ENCODE measurements at places on chromosomes 6 and 20.

DNA sequence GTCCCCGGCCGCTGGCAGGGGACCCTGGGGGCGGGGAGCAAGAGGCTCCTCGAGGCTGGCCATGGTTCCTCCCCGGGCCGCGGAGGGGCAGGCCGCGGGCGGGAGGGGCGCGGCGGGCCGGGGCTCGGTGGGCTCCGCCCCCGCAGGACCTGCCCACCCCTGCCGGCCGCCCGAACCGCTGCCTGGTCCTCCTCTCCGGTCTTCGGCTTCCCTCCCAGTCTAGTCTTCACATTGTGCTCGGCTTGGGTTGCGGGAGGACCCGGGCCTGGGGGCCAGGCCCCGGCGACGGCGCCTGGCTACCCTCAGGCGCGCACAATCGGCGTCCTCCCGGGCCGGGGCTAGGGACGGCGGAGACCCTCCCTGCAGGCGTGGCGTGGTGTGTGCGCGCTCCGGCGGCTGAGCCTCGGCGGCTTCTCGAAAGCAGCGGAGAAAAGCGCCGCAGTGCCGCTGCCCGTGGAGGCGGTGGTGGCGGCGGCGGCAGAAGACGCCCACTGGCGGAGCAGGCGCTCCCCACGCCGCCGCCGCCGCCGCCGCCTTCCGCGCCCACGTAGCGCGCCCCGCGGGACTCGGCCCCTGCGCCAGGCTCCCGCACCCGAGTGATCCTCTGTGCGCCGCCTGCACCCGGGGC is at the start of gene PDE10A:
PDE10A (minus strand) TSS at position 493 of the 628 bp plus-strand sequence; CDS start at position 63, 430 bp downstream.
- DNase-seq = peak; percentile 62

GRCh38 chr6:30443657-30444450 is 45.5 kb upstream of the HLA-E start:
- no peak for DNase-seq

DNA sequence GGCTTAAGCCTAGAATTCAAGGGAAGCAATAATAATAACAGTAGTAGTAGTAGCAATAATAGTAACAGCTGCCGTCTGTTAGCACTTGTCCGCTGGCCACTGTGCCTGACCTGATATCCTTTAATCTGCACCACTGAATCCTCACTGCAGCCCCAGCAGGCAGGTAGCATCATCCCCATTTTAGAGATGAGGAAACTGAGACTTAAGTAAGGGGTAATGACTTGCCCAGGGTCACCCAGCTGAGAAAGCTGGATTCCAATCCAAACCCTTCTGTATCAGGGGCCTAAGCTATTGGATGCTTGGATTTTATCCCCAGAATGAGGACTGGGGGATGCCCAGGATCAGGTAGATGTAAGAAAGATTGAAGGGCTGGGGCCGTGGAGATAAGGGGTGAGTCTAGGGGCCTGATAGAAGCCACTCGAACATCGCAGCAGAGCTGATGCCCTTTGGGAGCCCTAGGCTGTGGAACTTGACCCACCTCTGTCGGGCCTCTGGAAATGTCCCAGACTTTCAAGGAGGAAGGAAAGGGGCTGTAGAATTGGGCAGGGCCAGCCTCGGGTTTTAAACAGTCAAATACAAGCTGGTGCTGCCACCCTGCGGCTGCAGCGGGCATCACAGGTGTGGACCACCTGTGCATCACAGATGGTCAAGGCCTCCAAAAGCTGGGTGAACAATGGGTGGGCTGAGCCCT is 102.1 kb upstream of the MYL9 start:
- DNase-seq = peak; percentile 83

DNA sequence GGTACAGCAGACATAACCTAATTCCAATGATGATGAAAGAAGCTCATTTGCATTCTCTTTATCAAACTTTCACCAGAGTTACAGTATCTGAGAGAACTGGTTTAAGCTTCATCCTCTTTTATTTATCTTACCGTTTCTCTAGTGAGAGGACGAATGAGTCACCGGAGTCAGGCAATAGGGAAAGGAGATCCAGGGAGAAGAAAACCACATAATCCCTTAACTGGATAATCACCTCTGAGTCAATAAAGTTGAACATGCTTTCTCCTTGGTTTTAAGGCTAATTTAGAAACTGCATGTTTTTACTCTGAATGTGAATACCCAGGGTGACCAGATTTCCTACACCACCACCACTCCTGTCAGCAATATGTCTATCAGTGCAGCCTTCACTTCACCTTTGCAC is 313.7 kb upstream of the TBX18 start:
- no peak for DNase-seq

- no peak for DNase-seq
These were observed 20.4 kb downstream of the PROCR start for GRCh38 chr20:35192118-35192872.

DNA sequence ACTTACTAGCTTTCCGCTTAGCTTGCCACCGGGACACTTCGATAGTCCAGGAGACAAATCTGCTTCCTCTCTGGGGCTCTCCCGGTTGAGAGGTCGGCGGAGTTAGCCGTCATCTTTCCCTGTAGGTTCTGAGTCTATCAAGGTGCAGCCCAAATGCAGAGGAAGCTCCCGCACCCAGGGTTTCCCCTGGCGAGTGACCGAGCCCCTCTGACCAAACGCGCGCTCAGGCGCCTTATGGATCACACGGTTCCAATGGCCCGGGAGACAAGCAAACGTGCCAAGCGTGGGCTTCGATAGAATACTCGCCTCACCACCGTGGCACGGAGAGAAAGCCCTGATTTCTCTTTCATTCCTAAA is 15.8 kb upstream of the FOXC1 start:
- DNase-seq = no peak

GRCh38 chr6:100892693-100893092 is 11.6 kb upstream of the ASCC3 start:
- no peak for DNase-seq

GRCh38 chr20:49568278-49569151 is 578 bp upstream of the PTGIS start:
- no peak for DNase-seq

- no peak for DNase-seq
These were observed 121.6 kb downstream of the OGFRL1 start for GRCh38 chr6:71410164-71410566.

- no peak for DNase-seq
These were observed 18.6 kb downstream of the KIF13A start for GRCh38 chr6:17968876-17969275.

DNA sequence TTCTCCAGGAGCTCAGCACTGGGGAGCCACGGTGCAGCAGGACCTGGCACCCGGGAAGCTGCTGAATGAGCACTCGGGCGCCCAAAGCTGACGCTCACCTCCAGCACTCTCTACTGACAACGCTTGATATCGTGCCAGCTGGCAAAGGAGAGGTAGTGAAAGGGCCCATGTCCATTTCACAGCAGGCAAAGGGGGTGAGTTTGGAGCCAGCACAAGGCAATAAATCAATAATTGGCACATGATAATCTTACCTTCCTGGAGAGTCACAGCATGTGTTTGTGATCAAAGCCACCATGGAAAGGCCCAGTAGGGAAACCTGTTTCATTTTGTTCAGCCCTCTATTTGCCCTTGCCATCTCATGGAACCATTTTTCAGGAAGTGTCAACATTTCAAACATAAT is 23.3 kb upstream of the SMIM26 start:
- DNase-seq = no peak

GRCh38 chr20:34560141-34560523 is 1.6 kb downstream of the MAP1LC3A start:
- no peak for DNase-seq

DNA sequence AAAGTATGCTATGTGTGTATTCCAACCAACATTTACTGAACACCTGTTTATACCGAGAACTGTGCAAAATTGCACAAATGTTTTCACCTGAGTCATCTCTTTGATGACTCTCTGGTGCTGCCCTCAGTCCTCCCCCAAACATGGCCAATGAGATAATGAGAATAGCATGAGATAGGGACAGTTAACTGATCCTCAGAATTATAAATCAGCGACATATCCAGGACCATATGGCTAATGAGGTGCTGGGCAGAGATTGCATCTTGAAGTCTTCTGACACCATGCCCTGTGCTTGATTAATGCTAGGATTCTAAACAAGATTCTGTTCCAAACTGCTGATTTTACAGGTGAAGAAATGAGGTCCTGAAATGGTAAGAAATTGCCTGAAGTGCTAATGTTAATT is 13.0 kb downstream of the CLVS2 start:
- no peak for DNase-seq

DNA sequence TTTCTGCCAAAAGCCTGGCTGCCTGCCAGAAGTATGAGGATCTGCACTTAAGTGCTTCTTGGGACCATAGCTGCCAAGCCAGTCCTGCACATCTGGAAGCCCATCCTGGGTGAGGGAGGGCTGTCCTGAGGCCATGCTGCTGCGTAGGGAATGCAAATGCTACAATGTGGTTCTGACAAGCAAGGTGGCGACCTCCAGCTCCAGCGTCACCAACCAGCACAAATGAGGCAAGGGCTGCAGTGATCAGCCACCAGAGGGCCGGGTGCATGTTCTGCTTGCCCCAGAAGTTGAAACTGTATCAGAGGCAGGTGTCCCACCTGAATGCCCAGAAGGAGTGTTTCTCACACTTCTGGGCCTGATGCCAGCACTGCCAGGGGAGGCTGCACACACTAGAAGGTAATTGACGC is 99.1 kb upstream of the KCNQ5 start:
- DNase-seq = no peak

- DNase-seq = no peak
These were observed 24.6 kb downstream of the PDE7B start for GRCh38 chr6:135876058-135876457.
